Mesothelial cell of epicardium (in vitro differentiated cells): ENCODE measurements at places on chromosomes 16 and 17.

- peaks cover 4% of the 10 kb centered on the region for H3K27me3 ChIP-seq
- H3K4me3 ChIP-seq = no peak overlapping the region
- peaks cover 6% of the 10 kb centered on the region for H3K4me1 ChIP-seq
- no peaks in the 10 kb centered on the region for H3K36me3 ChIP-seq
- no peak overlapping the region for H3K27ac ChIP-seq
These were observed 2.3 kb downstream of the ENPP7 start for GRCh38 chr17:79732804-79733691.

DNA sequence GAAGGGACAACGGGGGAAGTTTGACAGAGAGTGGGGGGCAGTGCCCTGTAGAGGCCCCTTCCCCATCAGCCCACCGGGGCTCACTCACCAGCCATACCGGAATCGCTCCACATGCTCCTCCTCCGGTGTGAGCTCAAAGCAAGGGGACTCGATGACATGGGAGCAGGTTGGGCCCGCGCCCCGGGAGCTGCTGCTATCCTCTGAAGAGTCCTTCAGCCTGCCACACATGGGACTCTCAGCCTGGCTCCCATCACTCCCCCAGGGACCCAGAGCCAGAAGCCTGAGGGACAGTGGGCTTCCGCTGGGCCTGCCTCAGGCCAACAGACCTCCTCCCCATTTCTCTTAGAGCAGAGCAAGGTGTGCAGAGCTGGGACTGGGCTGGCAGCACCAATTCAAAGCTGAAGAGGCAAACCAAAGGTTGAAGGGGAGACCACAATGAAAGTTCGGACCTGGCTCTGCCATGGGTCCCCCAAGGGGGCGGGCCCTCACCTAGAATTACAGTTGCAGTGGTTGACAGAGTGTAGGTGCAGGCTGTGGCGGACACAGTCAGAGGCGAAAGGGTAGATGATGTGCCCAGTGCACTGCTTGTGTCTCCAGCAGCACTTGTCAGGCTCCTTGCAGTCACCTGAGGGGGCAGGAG is 7.3 kb downstream of the PROCA1 start:
- H3K4me3 ChIP-seq = no peak overlapping the region
- no peaks in the 10 kb centered on the region for H3K27me3 ChIP-seq
- DNase-seq = no peak

DNA sequence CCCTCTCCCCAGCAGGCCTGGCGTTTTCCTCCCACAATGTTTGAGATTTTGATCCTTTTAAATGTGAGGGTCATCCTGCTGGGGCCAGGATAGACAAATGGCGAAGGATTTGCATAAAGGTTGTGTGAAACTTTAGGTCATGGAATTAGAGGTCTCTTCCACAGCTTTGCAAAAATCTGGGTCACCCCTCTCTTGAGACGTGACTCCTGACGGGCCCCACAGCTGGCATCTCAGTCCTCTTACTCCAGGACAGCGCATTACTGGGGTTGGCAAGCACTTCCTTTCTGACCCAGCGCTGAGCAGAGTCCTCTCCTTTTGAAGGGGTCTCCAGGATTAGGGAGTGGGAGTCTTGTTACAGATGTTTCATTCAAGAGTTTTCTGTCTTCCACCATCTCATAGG is 7.4 kb downstream of the ZNF629 start:
- H3K27ac ChIP-seq = peak overlapping the region; percentile 59
- peaks cover 23% of the 10 kb centered on the region for H3K4me1 ChIP-seq
- no peak overlapping the region for H3K4me3 ChIP-seq
- no peak for DNase-seq

DNA sequence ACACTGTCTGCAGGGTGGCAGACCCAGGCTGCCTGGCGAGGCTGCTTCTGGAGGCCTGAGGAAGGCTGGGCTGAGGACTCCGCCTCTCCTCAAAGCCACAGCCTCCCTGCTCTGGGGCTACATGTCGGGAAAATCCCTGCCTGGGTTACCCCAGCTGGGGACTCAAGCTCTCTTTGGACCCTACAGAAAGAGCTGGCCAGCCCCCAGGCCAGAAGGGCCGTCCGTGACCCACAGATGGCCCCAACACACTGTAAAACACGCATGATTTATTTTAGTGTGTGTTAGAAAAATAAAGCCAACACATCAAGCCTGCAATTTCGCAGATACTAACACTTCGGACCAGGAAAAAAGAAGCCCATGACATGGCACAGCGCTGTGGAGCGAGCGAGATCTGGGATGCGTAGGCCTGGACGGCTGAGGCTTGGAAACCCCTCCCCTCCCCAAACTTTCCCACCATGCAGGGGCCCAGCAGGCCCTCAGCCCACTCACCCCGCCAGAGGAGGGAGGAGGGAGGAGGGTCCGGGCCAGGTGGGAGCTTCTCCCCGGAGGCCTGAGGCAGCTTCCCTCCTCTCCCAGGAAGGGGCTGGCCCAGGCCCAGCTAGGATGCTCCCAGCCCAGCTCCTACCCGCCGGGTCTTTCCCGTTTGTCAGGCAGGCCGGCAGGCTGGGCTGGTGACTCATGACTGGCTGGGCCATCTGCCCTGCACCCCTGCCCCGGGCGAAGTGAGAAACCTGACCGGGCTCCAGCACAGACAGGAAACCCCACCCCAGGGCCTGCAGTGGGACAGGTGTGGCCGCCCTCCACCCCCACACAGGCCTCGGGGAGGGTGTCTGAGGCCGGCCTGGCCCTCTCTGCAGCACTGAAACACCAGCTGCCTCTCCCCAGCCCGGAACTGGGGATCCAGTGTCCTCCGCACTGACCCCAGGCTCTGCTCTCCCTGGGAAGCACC is 34.1 kb upstream of the SLC38A10 start:
- H3K27ac ChIP-seq = peak overlapping the region; percentile 98
- peak overlapping the region; percentile 44 for H3K4me3 ChIP-seq
- H3K4me1 ChIP-seq = peaks cover 45% of the 10 kb centered on the region
- no peaks in the 10 kb centered on the region for H3K27me3 ChIP-seq
- peak; percentile 55 for DNase-seq

GRCh38 chr17:69761767-69762321 is 313.2 kb upstream of the KCNJ16 start:
- no peak overlapping the region for H3K4me3 ChIP-seq
- DNase-seq = no peak
- H3K4me1 ChIP-seq = peaks cover 24% of the 10 kb centered on the region
- H3K27ac ChIP-seq = peak overlapping the region; percentile 7

DNA sequence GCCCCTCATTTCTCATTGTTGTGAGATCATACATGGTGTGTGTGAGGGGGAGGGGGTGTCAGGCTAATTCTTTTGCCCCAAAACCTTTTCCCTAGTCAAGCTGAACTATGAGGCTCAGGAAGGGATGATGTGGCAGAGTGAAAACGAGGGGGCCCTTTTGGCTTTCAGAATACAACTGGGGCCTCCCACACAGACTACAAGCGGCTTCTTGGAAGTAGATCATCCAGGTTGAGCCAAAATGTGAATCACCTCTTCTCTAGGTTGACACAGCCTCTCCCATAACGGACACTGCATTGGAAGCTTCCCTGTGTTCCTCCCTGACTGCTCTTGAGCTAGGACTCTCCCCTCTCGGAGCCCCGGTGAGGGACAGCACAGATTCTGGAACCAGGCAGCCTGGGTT is 2.3 kb upstream of the ALKBH5 start:
- no peak overlapping the region for H3K4me3 ChIP-seq
- no peak for DNase-seq
- H3K36me3 ChIP-seq = no peaks in the 10 kb centered on the region
- peaks cover 34% of the 10 kb centered on the region for H3K4me1 ChIP-seq

DNA sequence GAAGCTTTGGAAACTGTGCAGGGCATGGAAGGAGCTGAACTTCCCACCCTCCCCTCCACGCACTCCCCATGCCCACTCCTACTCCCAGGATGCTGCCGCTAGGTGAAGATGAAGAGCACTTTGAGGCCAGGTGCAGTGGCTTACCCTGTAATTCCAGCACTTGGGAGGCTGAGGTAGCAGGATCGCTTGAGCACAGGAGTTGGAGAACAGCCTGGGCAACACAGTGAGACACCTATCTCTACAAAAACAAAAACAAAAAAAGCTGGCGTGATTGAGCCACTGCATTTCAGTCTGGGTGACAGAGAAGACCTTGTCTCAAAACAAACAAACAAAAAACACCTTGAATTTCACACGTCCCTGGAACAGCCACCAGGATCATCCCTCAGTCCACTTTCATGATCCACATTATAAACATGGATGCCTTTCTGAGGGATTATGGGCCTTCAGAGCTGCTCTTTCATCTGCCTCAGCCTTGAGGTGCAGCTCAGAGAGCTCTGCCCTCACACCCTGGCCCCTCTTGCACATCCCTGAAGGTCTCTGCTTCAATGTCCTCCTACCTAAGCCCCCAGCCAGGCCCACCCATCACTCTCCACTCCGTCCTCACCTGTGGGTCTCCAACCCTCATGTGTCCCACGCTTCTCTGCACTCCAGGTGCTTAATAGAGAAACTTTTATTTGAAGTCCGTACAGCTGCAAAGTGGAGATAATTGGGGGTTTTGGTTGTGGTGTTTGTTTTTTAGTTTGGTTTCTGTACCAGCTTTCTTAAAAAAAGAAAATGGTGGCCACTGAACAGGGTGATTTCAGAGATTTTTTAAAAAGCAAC is 25.8 kb downstream of the PHB1 start:
- no peak for DNase-seq
- no peak overlapping the region for H3K4me3 ChIP-seq
- H3K36me3 ChIP-seq = no peaks in the 10 kb centered on the region
- H3K27me3 ChIP-seq = peaks cover under 1% of the 10 kb centered on the region
- H3K4me1 ChIP-seq = peaks cover 11% of the 10 kb centered on the region

DNA sequence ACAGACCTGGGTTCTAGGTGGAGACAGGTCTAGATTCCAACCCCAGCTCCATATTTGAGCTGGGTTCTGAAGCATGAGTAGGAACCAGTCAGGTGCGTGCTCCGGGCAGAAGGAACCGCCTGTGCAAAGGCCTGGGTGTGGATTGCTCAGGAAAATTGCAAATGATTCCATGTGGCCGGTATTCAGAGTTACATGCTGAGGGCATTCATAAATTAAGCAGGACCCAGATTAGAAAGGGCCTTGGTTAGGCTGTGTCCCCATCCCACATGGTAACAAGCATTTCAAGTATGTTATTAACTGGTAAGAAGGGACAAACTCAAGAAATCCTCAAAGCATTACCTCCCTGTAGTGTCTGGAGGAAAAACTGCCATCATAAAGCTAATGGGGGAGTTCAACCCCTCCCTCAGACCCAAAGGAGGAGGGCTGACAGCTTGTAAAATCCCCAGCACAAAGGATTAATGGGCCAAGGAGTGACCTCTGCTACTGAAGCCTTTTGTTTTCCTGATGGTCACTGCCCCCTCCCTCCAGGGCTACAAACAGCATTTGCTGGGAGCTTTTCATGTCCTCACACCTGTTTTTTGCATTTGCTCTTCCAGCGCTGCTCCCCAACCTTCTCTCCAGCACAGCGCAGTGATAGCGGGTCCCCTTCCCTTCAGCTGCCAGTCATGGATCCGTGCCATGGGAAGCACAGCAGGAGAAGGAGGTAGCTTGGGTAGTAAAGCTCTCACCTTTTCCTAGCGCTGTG is 218.0 kb downstream of the C16orf95 start:
- no peak overlapping the region for H3K4me3 ChIP-seq
- no peak overlapping the region for H3K27ac ChIP-seq
- H3K4me1 ChIP-seq = peaks cover 19% of the 10 kb centered on the region
- H3K27me3 ChIP-seq = no peaks in the 10 kb centered on the region

DNA sequence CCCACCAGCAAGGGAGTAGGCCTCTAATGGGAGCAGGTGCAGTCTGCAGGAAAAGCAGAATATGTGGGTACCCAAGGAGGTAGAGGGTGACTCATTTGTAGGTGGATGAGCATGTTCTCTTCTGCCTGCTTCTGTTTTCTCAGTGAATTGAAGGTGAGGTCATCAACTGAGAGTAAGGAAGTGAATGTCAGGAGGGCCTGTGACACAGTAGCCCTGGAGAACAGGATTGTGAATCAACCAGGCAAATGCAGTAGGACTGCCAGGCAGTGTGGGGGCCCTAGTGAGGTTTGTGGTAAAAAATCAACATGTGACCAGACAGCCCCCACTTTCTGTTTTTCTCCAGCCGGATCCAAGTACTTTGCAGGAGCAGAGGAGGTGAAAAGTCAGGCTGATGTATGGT is 150.5 kb upstream of the SOX9 start:
- H3K4me3 ChIP-seq = no peak overlapping the region
- H3K27me3 ChIP-seq = peaks cover 2% of the 10 kb centered on the region
- no peaks in the 10 kb centered on the region for H3K36me3 ChIP-seq
- no peaks in the 10 kb centered on the region for H3K4me1 ChIP-seq
- no peak overlapping the region for H3K27ac ChIP-seq

DNA sequence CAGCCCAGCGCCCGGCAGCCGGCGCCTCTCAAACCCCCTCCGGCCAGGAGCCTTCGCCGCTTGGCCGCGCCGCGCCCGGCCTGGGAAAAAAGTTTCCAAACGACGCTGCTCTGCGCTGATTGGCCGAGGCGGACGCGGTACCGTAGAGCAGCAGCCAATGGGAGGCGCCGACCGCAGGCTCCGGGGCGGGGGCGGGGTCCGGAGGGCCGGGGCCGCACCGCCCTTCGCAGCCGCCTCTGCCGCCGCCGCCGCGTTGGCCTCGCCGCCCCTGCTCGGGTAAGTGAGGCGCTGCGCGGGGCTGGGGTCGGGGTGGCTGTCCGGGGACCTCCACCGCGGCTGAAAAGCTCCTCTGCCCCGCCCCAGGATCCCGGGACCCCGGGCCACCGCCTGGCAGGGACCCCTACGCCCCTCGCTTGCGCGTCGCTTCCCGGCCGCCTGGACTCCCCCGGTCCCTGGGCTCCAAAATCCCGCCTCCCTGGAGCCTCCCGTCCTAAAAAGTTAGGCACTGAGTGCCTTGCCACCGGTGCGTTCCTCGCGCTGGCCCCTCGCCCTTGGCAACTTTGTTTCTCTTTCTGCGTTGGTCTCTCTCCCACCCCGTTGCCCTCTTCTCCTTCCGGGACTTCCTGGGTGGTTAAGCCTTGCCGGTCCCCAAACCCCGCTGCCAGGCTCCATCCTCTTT is at the start of gene NDE1:
TSS of gene NDE1 (plus strand) at position 227 of the 679 bp plus-strand sequence. CDS start 14,534 bp downstream, outside the sequence.
- H3K27me3 ChIP-seq = no peaks in the 10 kb centered on the region
- H3K4me3 ChIP-seq = peak within 1 kb of the TSS; percentile 99
- peak; percentile 90 for DNase-seq
- H3K27ac ChIP-seq = peak within 1 kb of the TSS; percentile 94
- no peaks in the 10 kb centered on the region for H3K36me3 ChIP-seq

DNA sequence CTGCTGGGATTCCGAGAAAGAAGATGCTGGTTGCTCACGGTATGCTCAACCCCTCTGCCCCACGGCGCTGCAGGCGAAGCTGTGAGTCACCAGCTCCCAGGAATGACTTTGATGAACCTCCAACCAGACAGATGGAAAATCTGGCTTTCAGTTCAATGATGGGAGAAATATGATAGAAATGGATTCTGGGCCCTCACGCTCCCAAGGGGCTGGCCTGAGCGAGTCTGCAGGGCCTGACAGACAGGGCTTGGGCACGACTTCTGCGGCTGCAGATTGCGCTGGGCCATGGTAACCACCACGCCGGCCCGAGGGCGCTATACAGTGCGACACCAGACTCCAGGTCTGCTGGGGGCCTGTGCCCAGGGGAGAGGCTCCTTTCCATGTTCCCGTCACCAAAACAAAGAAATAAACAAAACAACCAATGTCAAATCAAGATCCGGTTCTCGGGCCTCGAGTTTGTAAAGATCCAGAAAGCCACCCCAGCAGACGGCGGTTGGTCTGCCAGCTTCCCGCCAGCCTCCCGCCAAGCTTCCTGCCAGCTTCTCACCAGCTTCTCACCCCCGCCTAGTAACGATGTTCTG is 11.1 kb upstream of the ABR start:
- DNase-seq = no peak
- no peak overlapping the region for H3K27ac ChIP-seq
- no peaks in the 10 kb centered on the region for H3K36me3 ChIP-seq
- peaks cover 18% of the 10 kb centered on the region for H3K27me3 ChIP-seq
